ENCODE measurements at places on chromosomes 1 and 21.

DNA sequence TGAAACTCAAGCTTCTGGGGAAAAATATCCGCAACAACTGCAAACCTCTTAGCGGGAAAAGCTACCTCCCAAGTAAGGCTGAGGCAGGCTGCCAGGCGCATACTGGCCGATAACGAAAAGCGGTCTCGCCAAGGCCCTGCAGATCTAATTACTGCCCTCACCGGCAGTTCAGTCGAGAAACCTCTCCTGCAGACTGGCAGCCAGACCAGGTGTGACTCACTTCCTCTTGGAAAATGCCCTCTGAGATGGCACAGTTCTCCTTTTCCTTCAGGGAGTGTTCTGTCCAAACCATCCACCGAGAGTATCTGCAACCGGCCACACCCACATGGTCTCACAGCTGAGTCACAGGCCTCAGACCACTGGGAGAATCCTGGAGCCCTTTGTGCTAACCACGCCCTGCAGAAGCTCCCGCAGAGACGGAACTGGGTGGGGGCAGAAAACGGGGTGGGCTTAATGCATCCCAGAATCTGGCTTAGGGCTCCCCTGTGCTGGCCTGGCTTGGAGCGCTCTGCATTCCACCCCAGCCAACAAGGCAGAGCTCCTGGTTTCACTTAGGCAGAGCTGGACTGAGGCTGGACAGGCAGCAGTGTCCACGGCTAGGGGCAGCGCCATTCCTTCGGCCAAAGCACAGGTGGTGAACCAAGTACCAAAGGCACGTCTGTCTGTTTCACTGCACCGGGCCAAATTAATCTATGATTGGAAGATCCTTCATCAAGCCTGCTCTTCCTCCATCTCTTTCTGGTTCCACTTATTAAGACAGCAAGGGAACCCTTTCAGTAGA, 1.2 kb downstream of the S100A10 start:
- no peak for DNase-seq

DNA sequence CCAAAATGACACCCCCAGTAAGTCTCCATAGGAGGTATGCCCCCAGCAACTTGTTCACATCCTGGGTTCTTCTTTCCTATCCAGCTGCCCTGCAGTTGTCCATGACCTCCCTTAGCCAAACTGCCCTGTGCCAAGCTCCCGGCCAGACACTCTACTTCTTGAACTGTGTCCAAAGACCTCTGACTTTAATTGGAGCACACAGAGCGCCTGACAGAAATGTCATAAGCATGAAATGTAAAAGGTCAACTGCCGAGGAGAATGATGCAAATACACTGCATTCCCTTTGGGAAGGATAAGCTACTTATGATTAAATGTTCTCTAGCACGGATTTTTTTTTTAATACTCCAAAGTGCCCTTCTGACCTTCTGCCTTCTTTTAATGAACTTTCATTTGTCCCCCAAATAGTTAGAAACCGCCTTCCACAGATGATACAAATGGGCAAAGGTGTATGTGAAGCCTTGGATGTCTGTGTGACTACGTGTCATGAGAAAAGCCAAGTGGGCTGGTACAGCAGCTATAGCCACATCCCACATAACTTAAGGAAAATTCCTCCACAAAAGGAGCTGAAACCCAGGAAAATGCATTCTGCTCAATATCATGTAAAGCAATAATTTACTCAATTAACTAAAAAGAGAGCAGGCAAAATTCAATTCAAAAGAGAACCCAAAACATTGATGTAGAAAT, 26.8 kb downstream of the PALMD start:
- no peak for DNase-seq

DNA sequence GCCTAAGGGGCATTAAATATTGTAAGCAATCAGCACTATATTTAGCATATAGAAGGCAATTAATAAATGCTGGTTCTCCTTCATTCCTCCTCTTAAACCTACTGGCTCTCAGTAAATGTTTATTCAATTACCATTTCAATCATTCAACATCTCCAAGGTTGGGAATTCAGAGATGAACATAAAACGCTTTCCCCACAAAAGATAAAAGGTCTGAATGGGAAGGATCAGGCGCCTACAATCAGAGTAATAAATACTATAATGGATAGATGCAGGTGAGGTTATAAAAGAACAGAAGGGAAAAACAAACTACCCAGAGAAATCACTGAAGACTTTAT, 407 bp upstream of the KTI12 start:
- no peak for DNase-seq

GRCh38 chr1:1622788-1623094, 7.4 kb downstream of the MIB2 start:
- DNase-seq: no peak

DNA sequence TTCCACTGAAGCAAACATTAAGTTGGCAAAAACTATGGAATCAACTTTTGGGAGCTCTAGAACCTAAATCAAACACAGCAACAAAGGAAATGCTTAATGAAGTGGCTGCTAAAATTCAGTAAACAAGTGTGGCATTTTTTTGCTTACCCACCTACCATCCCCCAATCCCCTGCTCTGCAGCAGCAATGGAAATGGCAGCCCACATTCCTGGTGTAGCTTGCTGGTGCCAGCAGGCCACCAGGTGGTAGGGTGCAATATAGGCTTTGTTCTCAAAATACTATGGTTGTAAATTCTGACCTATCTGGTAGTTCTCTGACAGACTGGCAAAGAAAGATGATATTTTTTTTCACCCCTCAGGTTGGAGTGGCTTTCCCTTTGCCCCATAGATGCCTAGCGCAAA, 42.8 kb downstream of the SHCBP1L start:
- no peak for DNase-seq

- DNase-seq: no peak
Measured at GRCh38 chr1:27015260-27015659, 2.6 kb upstream of the TENT5B start.

DNA sequence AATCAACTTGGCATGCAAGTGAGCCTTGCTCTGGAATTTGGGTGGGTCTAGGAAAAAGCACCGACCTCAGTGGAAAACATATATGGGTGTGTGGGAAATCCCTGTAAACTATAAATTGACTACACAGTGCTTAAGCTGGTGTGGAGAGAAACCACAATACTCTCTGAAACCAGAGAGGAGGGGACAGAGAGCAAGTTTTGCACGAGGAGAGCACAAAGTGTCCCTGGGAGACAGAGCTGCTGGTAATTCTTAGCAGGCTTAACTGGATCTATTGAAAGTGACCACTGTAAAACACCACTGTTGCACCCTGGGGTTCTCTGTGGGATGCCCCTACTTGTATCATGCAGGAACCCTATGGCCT, 12.8 kb downstream of the KCNJ15 start:
- DNase-seq: no peak

GRCh38 chr1:214475746-214476145, 75.7 kb downstream of the PTPN14 start:
- no peak for DNase-seq

GRCh38 chr1:39130325-39130724, 74.2 kb upstream of the MACF1 start:
- DNase-seq: no peak

DNA sequence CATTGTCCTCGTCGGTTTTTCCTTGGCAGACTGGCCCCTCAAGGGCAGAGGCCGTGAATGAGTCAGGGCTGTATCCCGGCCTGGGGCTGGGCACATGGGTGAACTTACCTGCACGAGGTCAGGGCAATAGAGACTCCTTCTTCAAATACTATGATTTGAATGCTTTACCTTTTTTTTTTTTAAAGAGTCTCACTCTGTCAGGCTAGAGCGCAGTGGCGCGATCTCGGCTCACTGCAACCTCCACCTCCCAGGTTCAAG, 5.0 kb downstream of the LAPTM5 start:
- no peak for DNase-seq

- DNase-seq: no peak
Measured at GRCh38 chr1:226950871-226951270, 10.8 kb downstream of the COQ8A start.

DNA sequence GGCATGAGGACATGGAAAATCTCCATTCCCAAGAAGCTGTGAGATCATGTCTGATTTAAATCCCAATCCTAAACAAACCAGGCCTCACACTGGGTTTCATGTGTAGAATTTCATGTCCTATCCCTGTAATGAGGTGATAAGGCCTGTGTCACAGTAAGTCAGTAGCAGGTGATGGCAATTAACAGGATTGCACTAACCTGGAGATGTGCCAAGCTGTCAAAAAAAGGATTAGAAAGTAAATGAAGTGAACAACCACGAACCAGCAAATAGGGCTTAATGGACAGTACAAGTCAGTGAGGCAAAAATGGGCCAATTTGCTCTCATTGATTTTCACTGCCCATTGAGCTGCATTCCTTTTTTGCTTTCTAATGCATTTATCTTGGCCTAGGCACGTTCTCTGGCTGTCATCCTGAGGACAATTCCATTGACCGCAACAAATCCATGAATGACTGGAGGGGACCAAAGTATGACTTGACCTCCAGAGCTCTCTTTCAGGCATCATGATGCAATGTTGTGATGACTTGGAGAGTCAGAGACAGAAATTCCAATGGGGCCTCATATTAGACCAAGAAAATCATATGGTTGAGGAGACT, 673.6 kb upstream of the ADGRL2 start:
- DNase-seq: no peak

DNA sequence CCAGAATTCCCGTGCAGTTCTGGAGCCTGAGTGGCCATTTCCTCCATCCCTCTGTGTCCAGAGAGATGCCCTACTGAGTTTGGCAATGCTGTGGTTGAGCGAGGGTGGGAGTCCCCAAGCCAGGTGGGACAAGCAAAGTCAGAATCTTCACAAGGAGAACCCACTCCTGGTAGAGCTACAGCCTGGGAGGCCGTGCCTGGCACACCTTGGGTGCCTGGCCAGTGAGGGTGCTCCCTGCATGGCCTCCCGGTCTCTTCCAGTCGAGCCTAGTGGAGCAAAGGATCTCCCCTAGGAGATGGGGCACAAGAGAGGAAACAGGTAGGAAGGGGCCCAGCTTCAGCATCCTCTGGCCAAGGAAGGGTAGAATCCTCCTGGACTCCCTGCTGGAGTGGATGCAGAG, 57.9 kb downstream of the H3-3A start:
- DNase-seq: no peak

- DNase-seq: no peak
Measured at GRCh38 chr1:158002631-158003405, 9.4 kb downstream of the KIRREL1 start.

- no peak for DNase-seq
Measured at GRCh38 chr21:44006017-44006619, 6.0 kb upstream of the TRAPPC10 start.

DNA sequence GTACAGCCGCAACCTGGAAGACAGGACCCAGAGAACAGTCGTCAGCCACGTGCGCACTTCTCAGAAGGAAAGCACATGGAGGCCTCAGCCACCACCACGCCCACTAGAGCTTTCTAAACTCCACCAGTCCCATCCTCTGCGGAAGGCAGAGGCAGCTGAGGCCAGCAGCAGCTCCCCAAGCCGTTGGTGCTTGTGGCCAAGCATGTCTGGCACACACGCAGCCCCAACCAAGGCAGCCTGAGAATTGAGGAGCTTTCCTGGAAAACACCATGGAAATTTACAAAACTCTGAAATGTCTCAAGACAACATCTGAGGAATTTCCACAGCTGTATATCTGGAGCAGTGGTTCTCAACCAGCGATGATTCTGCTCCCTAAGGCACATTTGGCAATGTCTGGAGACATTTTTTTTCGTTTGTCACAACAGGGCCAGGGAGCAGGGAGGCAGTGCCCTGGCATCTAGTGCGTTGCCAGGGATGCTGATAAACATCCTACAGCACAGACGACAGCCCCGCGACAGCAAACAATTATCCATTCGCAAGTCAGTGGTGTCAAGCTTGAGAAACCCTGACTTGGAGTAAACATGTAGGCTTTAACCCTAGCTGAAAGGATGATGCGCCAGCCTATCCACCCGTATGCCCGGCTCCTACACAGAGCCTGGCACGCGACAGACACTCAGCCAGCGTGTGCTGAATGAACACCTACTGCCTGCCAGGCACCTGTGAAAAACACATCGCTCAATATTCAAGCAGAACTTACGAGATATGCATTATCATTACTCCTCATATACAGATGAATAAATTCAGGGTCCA, 24.7 kb downstream of the NPHP4 start:
- no peak for DNase-seq

DNA sequence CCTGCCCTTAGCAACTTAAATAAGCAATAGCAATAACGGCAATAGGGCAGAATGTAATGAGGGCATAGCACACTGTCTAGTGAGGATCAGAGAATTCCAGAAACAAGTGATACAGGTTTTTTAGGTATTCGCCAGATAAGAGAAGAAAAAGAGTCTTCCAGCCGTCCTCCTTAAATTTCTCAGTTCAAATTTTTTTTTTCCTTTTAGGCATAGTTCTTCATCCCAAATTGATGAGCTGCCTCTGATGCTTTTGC, 1.8 kb downstream of the PIGV start:
- DNase-seq: no peak

GRCh38 chr1:189500778-189501177, 976.9 kb downstream of the BRINP3 start:
- DNase-seq: no peak

DNA sequence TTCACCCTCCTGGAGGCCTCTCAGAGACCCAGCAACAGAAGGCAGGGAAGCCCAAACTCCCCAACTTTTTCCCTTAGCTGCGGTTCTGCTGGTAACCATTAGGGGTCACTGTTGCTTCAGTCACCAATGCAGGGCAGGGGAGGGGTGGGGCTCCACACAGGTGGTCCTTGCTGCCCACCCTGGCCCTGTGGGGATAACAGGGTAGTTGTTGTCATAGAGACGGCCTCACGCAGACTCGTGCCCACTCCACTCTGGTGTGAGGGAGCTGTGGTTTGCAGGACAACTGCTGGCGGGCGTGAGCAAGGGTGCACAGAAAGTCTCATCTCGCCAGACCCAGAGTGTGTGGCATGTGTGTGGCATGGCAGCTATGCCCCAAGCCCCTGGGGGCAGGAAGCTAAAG, 19.9 kb downstream of the INSRR start:
- no peak for DNase-seq

- DNase-seq: no peak
Measured at GRCh38 chr1:63411066-63411465, 43.6 kb downstream of the ALG6 start.

DNA sequence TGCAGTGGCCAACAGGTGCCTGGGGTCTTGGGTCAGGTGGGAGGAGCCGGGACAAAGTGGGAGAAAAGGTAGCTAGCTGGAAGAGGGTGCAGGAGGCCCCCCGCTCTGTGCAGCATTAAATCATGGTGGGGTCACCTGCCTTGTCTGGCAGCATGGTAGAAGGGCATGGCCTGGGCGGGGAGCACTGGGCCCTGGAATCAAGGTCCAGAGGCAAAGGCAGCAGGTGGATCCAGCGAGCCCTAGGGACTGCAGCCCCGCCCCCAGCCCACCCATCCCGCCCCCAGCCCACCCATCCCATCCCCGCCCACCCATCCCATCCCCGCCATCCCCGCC, 16.7 kb upstream of the TTLL10 start:
- no peak for DNase-seq

- DNase-seq: no peak
Measured at GRCh38 chr1:163267962-163268361, 53.8 kb upstream of the NUF2 start.

- no peak for DNase-seq
Measured at GRCh38 chr1:236400061-236400603, 6.0 kb downstream of the EDARADD start.

DNA sequence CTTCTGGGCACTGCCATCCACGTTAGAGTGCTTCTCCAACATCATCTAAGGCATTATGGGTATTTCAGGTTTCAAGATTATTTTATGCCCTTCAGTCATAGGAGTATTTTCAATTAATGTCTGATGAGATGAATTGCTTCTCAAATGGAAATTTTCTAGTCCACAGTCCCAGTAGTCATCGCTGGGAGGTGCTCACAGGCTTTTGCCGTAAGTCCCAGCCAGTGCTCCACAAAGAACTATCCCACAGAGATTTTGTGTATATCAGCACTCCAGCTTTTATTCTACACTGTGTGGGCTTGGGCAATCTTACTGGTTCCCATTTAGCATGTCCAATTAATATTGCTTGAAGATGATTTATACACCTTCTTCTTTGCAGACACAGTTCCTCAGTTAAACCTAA, 61.0 kb downstream of the SMYD2 start:
- no peak for DNase-seq
